ENCODE measurements at places on chromosomes 3 and 15. TPM values are rescaled to one million over a fixed set of nuclear protein-coding genes. Genes with fewer than 3 reads are reported as not detected.

- no peaks in the 10 kb centered on the region for H3K4me1 ChIP-seq
- no peak for DNase-seq
- H3K36me3 ChIP-seq = no peaks in the 10 kb centered on the region
Measured at GRCh38 chr15:82597815-82598214, 49.3 kb downstream of the CPEB1 start.

The SYNPR gene
- total RNA-seq = not detected

The ADGRG7 gene
- not detected for total RNA-seq

DNA sequence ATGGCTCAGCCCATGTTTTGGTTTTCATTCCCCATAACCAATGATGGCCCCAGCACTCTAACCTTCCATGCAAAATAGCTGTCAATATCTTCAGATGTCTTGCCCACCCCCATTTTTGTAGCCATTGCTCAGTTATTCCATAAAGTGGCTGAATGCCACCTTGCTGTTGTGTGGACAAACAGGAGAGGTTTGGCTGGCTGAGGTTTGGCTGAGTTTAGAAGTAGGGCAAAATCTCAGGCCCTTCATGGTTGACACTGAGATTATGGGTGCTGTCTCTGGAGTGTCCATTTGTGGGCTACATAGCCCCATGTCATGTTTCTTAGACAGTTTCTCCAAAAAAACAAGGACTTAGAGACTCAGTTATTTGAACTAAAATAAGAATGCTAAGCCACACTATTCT, 96.9 kb downstream of the TCF12 start:
- no peak for DNase-seq
- H3K36me3 ChIP-seq = no peaks in the 10 kb centered on the region
- H3K27me3 ChIP-seq = no peaks in the 10 kb centered on the region
- H3K4me1 ChIP-seq = peaks cover 34% of the 10 kb centered on the region
- no peak overlapping the region for H3K27ac ChIP-seq

GRCh38 chr3:130276203-130276803, 69.2 kb upstream of the COL6A5 start:
- H3K27me3 ChIP-seq = peaks cover 7% of the 10 kb centered on the region
- no peaks in the 10 kb centered on the region for H3K36me3 ChIP-seq
- DNase-seq = no peak
- no peak overlapping the region for H3K4me3 ChIP-seq
- peaks cover 2% of the 10 kb centered on the region for H3K4me1 ChIP-seq

The P3H2 gene
- total RNA-seq = 29.9 TPM

DNA sequence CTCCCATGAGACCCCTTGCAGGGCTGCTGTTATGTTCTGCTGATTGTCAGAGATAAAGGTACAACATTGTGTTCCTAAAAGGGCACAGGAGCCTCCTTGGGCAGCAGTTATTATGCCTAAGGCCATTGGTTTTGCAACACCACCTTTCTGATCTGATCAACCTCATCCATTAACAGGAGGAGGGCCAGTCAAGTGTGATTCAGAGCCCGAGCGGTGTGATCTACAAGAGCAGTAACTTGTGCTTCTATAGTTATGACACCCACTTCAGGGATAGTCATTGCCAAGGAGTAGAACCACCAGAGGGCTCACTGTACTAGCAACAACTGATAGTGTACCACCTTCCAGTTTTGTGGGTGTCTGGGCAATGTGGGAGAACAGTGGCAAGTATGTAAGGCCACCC, 1457.9 kb upstream of the CADM2 start:
- H3K36me3 ChIP-seq = no peaks in the 10 kb centered on the region
- no peak for DNase-seq
- no peak overlapping the region for H3K27ac ChIP-seq
- no peaks in the 10 kb centered on the region for H3K27me3 ChIP-seq

DNA sequence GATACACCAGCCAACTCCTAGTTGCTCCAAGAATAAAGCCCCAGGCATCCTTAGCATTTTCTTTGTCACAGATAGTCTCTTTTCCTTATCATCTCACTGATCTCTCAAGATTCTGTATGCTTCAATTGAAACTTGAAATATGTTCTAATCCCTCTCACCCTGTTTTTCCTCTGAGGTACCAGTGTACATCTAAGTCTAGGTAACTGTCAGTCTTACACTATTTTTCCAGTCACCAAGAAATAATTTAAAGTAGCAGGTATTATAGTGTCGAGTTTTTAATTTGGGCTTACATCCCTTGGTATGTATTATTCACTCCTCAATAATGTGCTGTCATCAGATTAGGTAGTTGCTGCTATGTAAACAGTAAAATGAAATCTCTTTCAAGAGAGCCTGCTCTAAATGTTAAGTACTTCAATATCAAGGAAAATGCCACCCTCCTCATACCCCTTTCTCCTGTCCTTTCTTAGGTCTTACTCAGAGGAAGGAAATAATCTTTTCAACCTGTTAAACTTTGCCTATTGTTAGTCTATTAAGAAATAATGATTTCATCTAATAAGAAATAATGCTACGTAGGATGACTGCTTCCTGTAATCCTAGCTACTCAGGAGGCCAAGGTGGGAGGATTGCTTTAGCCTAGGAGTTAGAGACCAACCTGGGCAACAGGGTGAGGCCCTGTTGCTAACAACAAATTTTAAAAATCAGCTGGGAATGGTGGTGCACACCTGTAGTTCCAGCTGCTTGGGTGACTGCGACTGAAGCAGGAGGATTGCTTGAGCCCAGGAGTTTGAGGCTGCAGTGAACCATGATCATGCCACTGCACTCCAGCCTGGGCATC, 39.8 kb downstream of the TSC22D2 start:
- H3K4me1 ChIP-seq = peaks cover 27% of the 10 kb centered on the region
- H3K27me3 ChIP-seq = no peaks in the 10 kb centered on the region
- H3K36me3 ChIP-seq = no peaks in the 10 kb centered on the region
- no peak for DNase-seq

DNA sequence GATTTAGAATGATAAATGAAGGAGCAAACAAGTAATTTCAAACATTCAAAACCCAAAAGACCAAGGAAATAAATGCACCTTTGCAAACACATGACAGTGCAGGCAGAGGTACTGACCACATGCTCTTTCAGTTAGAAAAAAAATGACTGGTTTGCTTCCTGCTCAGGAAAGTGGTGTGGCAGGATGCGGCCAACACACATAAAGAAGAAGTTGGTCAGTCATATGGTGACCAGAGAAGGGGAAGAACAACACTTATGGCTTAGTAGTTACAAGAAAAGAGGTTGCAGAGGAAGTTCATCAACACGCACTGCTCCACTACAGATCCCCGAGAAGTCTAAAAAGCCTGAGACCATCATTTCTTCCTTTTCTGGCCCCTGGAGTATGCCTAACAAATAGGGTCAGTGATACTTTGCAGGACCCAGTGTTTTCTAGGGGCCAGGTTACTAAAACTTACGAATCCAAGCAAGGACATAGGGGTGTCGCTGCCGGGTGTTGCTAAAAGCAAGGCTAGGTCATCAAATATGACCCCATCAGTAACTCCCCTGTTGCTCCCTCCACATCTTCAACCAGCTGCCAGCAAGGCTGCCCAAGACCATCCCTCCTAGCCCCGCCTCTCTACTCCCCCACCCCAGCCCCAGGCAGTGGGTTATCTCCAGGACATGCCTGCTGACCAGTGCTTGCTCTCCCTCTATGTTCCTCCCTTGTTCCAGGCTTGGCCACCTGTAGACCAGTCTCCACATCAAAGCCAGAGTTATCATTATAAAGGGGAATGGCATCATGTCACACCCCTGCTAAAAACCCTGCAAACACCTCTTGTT, 11.2 kb downstream of the ATP8B4 start:
- DNase-seq = no peak
- H3K27me3 ChIP-seq = no peaks in the 10 kb centered on the region
- H3K4me1 ChIP-seq = peaks cover 5% of the 10 kb centered on the region

- no peak overlapping the region for H3K4me3 ChIP-seq
- no peaks in the 10 kb centered on the region for H3K36me3 ChIP-seq
- no peak for DNase-seq
- peak overlapping the region; percentile 75 for H3K27ac ChIP-seq
- no peaks in the 10 kb centered on the region for H3K27me3 ChIP-seq
Measured at GRCh38 chr3:98778852-98779413, 15.8 kb downstream of the ST3GAL6 start.

DNA sequence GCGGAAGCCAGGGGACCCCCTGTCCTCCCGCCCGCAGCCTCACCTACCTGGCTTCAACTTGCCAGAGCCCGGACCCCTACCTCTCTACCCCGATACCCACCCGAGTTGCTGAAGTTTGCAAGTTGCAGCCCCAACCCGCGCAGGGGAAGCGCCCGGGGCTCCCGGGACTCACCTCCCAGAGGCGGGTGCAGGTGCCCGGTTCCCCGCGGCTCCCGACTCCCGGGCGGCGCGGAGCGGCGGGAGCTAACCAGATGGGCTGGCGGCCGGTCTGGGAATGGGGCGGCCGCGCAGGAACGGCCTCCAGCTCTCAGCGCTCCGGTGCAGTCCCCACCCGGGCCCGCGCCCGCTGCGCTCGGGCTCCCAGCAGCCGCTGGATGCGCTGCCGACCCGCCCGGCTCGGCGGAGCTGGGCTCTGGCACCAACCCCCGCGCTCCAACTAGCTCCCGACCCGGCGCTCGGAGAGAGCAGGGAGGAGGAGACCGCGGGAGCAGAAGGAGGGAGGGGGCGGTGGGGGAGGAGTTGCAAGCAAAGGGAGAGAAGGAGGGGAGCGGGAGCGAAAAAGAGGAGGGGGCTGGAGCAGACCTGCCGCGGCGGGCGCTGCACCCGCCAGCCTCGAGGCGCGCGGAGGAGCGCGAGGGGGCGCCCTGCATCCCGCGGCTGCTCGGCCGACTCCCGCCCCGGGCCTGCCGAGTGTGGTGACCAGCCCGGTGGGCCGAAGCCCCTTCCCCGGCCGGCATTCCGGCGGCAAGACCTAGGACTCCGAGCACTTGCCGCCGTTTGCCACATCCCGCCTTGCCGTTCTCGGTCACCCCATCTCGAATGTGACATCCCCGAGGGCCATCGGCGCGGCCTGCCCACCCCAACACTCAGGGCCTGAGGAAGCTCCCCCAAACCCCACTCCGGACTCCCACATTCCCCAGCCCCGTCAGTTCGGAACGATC, at the start of gene SEMA5B:
Gene SEMA5B (minus strand): TSS at position 472 of the 941 bp plus-strand sequence. CDS start 66,500 bp downstream, outside the sequence.
- H3K4me1 ChIP-seq = peaks cover 31% of the 10 kb centered on the region
- H3K4me3 ChIP-seq = peak within 1 kb of the TSS; percentile 53
- H3K36me3 ChIP-seq = no peaks in the 10 kb centered on the region
- no peak for DNase-seq

DNA sequence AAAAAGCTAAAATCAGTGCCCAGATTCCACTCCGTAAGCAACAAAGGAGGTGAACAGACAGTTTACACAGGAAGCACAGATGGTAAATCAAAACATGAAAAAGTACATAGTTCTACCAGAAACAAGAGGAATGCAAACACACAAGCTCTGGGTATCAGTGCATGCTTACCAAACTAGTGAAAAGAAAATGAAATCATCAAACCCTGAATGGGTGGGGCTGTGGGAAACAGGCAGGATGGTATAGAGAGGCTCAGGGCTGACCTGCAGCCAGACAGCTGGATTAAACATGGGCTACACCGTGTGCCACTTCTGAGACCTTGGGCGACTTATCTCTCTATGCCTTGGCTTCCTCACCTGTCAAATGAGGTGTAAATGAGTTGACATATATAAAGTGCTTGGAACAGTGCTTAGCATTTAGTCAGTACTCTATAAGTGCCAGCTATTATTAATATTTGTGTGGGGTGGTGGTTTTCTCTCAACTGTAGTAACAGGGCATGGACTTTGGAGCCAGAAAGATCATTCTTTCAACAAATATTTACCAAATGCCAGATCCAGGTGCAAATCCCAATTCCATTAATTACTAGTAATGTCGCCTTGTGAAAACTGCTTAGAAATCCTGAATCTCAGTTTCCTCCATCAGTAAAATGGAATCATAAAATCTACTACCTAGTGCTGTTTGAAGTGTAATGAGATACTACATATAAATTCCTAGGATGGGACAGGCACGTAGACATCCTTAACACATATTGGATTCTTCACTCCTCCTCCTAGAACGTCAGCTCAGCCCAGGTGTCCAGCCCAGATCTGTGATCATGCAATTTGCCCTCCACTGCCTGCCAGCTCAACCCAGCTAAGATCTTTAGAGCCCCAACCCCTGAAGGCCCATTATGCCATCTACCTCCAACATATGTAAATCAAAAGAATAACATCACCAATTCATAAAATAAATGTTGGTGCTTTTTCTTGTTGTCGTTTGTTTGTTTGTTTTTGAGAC, 55.5 kb upstream of the SMAD3 start:
- H3K27ac ChIP-seq = no peak overlapping the region
- H3K36me3 ChIP-seq = no peaks in the 10 kb centered on the region
- DNase-seq = no peak
- H3K27me3 ChIP-seq = no peaks in the 10 kb centered on the region

The PIGZ gene
- 14.7 TPM for total RNA-seq

The CAPN3 gene
- total RNA-seq = 117 TPM

DNA sequence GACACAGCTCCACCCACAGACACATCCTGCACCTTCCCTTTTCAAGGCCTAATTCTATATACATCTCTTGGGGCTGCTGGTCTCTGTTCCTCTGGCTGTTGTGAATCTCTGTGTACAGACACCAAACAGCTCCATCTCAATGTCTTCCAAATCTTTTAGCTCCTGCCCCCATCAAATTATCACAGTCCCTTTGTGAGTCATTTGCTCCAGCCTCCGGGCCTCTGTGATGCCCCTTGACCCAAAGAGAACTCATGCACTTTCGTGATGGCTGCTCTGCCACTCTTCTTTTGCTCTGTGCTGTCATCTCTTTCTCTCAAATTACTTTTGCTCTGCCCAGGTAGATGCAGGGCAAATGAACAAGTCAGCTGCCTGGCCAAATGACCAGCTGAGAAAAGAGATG, 369.0 kb upstream of the CDIN1 start:
- DNase-seq = no peak
- H3K4me1 ChIP-seq = no peaks in the 10 kb centered on the region
- no peak overlapping the region for H3K4me3 ChIP-seq
- H3K36me3 ChIP-seq = no peaks in the 10 kb centered on the region

DNA sequence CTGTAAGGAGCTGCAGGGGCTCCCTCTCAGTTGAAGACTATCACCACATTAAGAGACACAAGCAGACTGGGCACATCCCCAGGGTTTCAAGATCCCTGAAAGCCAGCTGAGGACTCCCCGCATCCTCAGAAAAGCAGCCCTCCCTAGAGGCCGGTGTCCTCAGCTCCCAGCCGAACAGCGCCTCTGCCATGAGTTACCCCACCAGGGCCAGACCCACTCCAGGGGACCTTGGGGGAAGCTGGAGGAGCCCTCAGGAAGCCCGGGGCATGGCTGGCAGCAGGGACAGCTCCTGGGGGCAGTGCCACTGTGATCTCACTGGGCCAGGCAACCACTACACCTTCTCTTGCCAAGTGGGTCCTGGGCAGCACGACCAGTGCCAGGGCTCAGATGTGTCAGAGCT, 8.1 kb downstream of the KLF15 start:
- H3K27me3 ChIP-seq = no peaks in the 10 kb centered on the region
- no peak overlapping the region for H3K4me3 ChIP-seq
- no peak overlapping the region for H3K27ac ChIP-seq
- DNase-seq = peak; percentile 57

GRCh38 chr3:43031485-43031884, 52.4 kb downstream of the GASK1A start:
- H3K36me3 ChIP-seq = no peaks in the 10 kb centered on the region
- no peak overlapping the region for H3K27ac ChIP-seq
- peak; percentile 88 for DNase-seq
- H3K27me3 ChIP-seq = no peaks in the 10 kb centered on the region
- peaks cover 5% of the 10 kb centered on the region for H3K4me1 ChIP-seq
